HT1080 (cell line): ENCODE measurements at places on chromosomes 2 and 18.

- DNase-seq: no peak
These were observed 131.4 kb downstream of the STRN start for GRCh38 chr2:36834731-36835524.

- DNase-seq: no peak
These were observed 10.1 kb upstream of the IFIH1 start for GRCh38 chr2:162328424-162329157.

GRCh38 chr2:102336502-102336945 lies 19.1 kb upstream of the IL18R1 start:
- no peak for DNase-seq

- no peak for DNase-seq
These were observed 26.5 kb upstream of the MCFD2 start for GRCh38 chr2:46942143-46942526.

DNA sequence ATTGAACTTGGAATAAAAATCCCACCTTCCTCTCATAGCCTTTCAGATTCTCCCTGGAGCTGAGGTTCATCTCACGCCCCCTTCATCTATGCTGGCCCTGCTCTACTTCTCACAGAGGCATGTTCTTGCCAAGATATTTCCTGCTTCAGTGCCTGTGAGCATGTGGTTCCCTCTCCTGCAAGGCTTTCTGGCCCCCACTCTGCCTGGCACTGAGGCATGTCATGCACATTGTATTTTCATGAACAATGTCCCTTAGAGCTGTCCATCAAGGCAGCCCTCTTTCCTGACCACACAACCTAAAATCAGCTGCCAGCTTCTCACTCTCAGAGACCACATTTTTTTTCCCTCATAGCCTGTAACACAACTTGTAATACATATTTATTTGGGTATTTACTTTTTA lies 18.0 kb upstream of the HK2 start:
- no peak for DNase-seq

DNA sequence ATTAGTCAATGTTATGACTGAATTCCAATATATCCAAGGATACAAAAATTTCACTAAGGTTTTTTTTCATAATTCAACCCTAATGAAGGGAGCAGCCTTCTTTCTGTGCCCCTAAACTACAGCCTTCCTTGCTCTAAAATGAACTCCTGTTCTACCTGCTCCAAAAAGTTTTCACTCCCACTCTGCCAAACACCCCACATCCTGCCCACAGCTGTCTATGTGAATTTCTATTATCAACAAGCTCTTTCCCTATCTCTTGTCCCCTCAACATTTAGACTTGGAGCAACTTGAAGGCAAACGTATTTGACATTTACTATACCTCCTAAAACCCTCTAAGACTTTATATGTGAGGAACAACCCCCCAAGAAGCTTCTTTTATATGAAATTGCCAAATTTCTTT lies 2.5 kb downstream of the STAT4 start:
- no peak for DNase-seq

- DNase-seq: no peak
These were observed 24.5 kb upstream of the PELI1 start for GRCh38 chr2:64168756-64169155.

DNA sequence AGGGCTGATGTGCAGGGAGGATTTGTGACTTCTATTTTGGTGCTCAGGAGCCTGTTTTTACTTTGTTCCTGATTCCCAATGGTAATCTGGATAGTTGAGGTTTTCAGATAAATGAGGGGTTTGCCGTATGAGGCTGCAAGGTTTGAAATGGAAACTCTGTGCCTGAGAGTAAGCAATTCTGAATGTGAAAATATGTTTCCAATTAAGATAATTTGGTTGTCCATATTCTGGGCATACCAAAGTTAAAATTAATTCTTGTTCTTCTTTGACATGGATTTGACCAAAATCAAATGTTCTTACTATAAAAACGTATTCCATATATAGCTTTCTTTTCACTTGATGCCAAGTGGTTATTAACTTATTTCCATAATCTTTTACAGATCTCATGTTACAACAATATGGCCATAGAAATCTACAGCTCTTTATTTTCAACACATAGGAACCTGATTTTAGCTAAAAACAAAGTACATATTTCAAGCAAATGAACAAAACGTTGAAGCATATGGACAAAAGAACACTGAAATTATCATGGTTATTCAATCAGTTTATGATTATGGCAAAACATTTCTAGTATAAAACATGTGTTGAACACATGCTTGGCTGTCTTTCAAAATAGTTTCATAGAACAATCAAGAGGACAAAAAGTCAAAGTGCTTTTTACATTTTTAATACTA lies 63.4 kb upstream of the ARHGAP28 start:
- no peak for DNase-seq

- DNase-seq: no peak
These were observed 10.9 kb downstream of the SLC20A1 start for GRCh38 chr2:112656679-112657078.

GRCh38 chr2:235382601-235383000 lies 111.2 kb upstream of the AGAP1 start:
- no peak for DNase-seq

DNA sequence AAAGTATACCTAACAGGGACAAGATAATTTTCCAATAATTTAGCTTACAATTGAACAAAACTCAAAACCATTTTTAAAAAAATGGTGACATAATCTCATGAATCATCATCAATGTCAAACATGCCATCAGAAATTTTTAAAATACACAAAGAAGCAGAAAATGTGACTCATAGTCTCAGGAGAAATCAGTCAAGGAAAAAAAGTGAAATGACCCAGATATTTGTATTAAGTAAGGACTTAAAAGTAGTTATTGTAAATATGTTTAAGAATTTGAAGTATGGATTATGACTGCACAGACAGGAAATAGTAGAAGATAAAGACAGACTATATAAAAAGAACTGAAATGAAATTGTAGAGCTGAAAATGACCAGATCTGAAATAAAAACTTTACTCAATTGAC lies 473.9 kb upstream of the SYT4 start:
- no peak for DNase-seq

DNA sequence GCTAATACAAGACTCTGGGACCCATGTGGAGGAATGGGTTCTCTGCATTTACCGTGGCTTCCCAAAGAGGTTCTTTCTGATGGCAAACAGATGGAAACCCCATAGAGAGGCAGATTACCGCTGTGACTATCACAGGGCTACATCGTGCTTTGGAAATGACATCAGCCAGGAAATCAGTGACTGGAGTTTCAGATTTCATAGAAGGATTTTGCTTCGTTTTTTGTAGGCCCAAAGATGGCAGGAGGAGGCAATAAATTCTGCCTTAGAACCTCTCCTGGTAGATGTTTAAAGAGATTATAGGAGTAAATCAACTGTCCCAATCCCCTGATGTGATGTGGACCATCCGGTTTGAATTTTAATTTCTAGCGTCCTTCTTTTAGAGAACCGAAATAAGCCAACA lies 214.1 kb downstream of the AGPS start:
- DNase-seq: peak; percentile 35

DNA sequence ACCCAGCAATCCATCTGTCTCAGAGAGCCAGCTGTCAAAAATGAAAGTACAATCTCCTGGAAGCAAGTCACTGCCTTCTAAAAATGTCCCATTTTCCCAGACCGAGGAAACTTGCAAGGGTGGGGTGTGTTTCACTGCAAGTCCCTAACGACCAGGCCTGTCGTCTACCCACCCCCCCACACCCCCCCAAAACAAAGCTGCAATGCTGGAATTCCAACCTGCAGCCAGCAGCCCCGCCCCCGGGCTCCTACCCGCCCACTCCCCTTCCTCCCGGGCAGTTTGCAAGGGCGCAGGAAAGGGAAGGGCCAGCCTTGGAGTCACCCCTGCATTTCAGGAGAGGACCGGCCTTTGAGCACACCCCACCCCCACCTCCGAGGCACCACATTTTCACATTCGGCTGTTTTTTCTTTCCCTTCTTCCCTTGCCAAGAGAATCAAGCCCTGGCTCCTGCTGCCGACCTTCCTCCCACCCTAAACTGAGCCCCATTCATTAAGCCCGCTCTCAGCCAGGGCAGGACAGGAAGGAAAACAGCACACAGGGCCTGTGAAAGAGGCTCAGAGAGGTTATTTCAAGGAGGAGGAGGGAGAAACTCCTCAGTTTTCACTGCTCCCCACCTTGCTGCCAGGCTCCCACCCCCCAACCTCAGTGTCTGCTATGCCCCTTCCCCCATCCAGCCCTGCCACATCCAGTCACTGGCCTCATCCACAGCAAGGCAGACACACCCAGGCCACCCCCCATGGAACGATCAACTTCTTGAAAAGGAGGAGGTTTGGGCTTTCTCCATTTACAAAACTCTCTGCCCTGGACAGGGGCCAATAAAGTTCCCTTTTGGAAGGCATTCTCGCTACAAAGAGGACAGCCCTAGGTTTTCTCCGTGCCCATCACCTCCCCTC lies 11.3 kb downstream of the SMAD7 start:
- no peak for DNase-seq

DNA sequence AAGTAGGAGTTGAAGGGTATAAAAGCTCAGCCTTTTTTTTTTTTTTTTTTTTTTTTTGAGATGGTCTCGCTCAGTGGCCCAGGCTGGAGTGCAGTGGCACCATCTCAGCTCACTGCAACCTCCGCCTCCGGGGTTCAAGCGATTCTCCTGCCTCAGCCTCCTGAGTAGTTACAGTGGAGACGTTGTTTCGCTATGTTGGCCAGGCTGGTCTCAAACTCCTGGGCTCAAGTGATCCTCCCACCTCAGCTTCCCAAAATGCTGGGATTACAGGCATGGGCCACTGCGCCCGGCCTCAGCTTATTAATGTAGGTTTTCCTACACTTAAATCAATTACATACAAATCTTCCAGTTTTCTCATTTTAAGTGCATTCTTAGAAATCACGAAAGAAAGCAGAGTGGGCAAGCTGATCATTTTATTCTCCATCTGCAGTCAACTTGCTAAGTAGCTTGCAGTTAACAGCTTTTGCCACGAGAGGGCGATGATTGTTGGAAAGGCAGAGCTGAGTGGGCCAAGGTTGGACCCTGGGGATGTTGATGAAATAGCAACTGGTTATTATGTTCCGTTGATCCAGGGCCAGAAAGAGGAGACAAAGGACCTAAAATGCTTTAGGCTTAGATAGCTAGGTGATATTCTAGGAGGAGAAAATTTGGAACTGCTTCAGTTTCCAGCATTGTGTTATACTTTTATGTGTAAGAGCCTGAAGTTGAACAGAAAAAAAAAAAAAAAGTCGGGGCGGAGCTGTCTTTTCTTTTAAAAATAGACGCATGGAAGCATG lies 234.4 kb upstream of the EPAS1 start:
- peak; percentile 68 for DNase-seq

DNA sequence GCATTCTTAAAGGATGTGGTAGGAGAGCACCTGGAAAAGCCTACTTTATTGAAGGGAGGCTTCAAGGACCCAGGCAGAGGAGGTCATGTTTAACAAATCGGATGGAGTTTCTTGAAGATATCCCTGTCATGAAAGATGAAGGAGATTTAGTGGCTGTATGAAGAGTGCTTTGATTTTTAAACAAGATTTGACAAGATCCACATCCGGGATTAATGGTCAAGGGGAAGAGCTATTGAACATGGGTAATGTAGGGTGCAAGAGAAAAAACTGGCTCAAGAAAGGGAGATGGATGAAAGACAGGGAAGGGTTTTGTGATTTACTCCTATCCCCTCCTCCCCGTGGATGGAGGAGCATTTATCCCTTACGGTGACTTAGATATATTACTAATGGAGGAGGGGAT lies 113.1 kb upstream of the OSR1 start:
- DNase-seq: no peak

DNA sequence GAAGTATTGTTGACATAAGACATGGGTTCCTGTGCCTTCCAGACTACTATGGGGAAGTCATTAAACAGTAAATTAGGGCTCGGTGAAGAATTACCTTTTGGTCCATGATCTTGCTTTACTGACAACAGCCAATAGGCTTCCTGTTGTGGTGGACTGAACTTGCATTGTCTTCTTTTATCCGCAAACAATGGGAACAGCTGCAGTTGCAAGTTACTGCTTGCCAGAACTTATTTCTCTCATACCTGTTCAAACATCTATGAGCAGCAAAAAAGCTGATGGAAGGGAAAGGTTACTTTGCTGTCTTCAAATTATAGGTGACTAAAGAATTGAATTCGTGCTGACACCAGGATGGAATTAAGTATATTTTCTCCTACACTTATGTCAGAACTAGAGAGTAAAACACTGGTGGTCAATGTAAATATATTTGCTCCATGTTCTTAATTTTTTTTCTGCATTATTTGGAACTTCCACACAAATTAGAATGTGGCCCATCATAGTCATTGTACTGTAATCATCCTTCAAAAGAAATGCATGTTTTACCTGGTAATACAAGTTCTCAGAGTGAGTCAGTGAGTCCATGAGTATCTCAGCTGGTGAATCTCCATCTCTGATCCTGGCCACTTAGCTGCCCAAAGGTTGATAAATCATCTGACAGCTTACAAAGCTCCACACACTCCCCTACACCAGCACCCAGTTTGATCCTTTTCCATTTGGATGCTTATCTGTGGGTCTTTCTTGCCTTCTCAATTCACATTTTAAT lies 37.3 kb upstream of the RNF152 start:
- DNase-seq: no peak

GRCh38 chr2:64770781-64771334 lies 117.1 kb upstream of the SERTAD2 start:
- peak; percentile 95 for DNase-seq

DNA sequence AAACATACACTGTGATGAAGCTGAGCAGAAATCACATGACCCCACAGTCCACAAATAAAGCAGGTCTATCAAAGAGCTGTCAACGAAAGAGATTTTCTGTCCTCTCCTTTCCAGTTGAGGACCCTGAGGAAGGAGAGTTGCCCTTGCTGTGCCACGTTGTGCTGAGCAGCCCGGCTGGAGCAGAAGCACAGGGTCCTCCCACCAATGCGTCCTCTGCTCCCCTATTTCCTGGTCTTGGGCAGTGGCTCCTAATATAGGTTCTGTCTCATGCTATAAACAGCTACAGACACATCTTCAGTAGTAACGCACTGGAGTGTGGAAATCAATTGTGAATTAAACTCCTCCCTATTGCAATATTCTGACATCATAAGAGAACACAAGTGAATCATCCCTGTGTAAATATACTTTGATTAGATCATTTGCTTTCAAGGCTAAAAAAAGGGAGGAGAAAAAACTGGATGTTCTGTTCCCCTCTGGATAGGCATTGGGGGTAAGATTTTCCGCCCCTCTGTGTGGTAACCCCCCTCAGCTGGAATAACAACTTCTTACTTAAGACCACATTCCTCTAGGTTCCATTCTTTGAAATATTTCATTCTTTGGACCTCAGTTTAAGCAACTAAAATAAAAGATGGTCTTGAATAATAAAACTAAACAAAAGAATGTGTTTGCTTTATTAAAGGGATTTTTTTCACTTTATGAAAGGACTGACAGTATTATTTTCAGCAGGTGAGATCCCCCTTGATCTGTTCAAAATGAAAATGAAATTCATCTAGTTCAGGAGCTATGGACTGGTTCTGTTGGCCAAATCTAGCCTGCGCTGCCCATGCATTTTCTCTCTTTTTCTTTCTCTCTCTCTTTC lies 8.3 kb upstream of the RHOB start:
- DNase-seq: peak; percentile 77
